ENCODE measurements at places on chromosomes 3 and 15.

- DNase-seq, result no peak
Measured at GRCh38 chr3:154656486-154656885, 226.5 kb upstream of the GPR149 start.

DNA sequence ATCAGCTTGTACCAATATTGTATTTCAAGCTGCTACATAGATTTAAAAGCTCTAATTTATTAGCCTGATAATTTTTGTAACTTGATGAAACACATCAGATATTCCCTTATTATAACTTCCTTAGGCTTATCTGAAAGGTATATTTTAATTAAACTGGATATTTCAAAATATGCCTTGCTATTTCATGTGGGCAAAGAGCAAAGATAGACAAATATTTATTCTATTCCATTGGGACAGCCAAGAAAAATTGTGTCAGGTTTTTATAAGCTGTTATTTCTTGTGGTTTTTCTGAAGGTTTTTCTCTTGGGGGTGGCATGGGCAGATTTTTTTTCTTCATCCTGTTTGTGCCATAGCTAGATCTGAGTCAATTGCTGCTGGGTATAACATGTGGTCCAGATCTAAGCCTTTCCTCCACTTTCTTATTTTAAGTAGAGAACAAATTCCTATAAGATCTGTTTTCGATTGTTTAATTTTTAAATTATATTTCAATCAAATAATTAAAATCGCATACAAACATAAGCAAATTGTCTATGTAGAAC, 249.5 kb downstream of the NAALADL2 start:
- DNase-seq, result no peak

GRCh38 chr15:39388118-39388517, 192.8 kb upstream of the THBS1 start:
- DNase-seq, result no peak

DNA sequence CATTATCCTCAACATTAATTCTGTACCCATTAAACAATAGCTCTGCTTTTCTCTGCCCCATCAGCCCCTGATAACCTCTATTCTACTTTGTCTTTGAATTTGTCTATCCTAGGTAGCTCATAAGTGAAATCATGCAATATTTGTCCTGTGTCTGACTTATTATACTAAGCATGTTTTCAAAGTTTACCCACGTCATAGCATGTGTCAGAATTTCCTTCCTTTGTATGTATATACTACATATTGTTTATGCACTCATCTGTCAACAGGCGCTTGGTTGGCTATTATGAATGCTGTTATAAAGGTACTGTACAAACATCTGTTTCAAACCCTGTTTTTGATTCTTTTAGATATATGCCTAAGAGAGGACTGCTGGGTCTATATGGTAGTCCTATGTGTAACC, 18.2 kb downstream of the CSNK1G1 start:
- no peak for DNase-seq

GRCh38 chr3:66673293-66673692, 172.5 kb upstream of the LRIG1 start:
- no peak for DNase-seq

DNA sequence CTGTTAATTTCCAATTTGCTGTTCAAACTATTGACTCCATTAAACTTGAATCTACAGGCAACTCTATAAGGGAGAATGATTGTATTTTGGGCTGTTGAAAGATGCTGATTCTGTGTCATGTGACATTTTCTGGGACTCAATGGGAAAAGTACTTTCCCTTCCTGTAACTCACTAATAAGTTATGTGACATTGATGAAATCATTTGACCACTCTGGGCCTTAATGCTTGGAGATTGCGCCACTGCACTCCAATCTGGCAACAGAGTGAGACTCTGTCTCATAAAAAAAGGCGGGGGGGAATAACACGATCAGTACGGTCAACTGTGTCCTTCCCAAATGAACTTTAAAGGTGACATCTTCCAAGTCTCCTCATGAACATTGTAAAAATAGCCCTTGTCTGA, 215.2 kb upstream of the SGO1 start:
- no peak for DNase-seq
